ENCODE measurements at places on chromosomes 7 and 10. TPM values are rescaled to one million over a fixed set of nuclear protein-coding genes. Genes with fewer than 3 reads are reported as not detected.

- peak overlapping the region; percentile 87 for H3K4me3 ChIP-seq
- H3K4me1 ChIP-seq: peaks cover 68% of the 10 kb centered on the region
- peak overlapping the region; percentile 93 for H3K27ac ChIP-seq
- no peaks in the 10 kb centered on the region for H3K27me3 ChIP-seq
- H3K36me3 ChIP-seq: peaks cover 20% of the 10 kb centered on the region
- DNase-seq: peak; percentile 97
Measured at GRCh38 chr10:102114861-102115618, 5.1 kb downstream of the LDB1 start.

DNA sequence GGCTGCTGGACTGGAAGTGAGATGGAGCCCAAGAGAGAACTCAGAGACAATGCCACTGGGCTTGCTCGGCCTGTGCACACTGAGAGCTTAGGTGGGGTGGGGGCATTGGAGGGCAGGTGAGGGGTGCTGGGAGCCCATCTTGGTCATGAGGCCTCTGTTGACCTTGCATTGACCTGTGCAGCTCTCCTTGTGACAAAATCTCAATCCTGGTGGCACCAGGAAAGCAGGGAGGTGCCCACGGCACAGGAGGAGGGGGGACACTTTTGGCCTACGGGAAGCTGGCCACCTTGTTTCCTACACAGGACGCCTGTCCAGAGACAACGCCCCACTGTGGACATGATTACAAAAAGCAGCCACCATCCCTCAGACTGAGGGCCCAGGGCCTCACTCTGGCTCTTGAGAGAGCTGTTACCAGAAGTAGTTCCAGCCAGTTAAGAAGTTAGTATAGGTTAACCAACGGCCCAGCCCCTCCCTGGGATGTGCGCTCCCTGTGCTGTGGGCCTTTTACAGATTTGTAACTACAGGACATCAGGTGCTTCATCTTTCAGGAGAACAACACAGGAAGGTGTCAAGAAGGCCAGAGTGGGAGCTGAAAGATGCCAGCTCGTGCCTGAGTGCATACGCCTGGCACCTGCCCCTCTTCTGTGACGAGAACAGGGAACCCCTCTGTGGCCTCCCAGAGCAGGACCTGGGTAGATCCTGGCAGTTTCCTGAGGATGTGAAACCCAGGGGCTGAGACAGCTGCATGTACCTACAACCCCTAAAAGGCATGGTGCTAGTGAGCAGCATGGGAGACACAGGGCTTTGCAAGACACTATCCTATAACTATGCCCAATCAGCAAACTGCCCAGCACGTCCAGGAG is 10.3 kb downstream of the PKD1L1 start:
- no peak overlapping the region for H3K27ac ChIP-seq
- DNase-seq: no peak
- H3K4me3 ChIP-seq: no peak overlapping the region
- H3K36me3 ChIP-seq: no peaks in the 10 kb centered on the region
- no peaks in the 10 kb centered on the region for H3K27me3 ChIP-seq
- peaks cover 8% of the 10 kb centered on the region for H3K4me1 ChIP-seq

DNA sequence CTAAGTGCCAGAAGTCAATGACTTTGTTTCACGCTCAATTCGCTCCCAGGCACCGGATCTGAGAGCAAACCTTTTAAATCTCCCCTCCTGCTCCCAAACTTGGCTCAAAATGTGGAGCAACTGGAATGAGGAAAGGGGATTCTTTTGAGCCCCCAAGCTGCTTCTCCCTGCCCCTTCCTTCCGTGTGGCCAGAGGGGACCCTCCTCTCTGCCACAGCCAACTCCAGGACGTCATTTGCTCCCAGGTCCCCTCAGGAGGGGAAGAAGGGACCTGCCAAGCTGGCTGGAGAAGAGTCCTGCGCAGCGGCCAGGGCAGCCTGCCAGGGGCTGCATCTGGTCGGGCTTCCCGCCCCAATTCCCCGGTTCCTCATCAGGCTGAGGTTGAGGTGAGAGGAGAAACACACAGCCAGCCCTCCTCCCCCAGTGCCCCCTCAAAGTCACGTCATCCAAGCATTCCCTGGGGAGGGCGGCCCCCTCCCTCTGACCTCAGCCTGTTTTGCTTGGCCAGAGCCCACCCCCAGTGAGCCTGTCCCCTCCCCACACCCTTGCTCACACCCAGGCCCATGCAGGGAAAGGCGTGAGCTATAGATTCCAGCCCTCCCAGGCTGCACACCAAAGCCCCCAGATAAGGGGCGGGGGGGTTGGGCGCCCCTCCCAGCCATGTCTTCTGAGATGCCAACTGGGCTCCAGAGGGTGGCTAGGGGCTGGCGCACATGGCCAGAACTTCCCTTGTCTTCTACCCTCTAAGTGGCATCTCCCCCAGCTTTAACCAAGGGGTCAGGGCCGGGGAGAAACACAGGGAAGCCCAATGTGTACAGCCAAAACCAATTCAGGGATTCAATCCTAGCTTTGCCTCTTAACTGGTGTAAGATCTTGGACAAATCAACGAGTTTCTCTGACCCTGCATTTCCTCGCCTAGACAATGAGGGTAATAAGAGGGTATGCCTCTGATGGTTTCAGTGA is 35.0 kb downstream of the SH3PXD2A start:
- H3K27ac ChIP-seq: peak overlapping the region; percentile 80
- H3K4me1 ChIP-seq: peaks cover 56% of the 10 kb centered on the region
- no peak overlapping the region for H3K4me3 ChIP-seq
- no peaks in the 10 kb centered on the region for H3K27me3 ChIP-seq

DNA sequence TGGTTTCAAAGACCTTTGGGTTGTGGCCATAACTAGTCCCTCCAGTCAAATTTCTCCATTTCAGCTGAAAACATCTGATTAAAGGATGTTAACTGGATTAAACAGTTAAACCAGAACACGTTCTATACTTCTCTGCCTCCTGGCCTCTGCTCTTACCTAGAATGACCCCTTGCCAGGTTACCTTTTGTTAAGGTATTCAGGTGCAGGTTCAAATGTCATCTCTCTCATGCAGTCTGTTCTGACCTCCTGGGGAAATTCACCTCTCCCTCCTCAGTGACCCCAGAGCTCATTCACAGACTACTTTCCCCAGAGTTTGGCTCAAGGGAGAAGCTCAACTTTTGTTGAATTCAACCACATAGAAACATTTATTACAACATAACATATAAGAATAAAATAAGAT is 67.8 kb downstream of the RELN start:
- H3K4me1 ChIP-seq: no peaks in the 10 kb centered on the region
- no peaks in the 10 kb centered on the region for H3K27me3 ChIP-seq
- no peak overlapping the region for H3K4me3 ChIP-seq
- no peak for DNase-seq

DNA sequence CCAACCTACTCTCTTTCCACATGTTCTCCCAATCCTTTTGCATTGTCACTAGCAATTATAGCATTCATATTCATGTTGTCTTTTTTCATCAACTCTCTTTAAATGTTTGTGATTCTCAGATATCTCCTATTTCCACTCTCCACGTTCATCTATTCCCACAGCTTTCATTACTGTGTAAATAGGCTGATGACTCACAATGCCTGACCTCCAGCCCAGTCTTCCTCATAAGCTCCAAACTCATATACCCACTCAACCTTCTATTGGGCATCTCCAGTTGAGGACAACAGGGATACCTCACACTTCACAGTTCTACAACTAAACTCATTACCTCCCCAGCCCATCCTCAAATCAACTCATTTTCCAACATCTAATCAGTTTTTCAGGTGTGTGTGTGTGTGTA is 194.1 kb downstream of the DGKI start:
- H3K4me3 ChIP-seq: no peak overlapping the region
- no peaks in the 10 kb centered on the region for H3K27me3 ChIP-seq
- H3K27ac ChIP-seq: no peak overlapping the region
- H3K4me1 ChIP-seq: no peaks in the 10 kb centered on the region

DNA sequence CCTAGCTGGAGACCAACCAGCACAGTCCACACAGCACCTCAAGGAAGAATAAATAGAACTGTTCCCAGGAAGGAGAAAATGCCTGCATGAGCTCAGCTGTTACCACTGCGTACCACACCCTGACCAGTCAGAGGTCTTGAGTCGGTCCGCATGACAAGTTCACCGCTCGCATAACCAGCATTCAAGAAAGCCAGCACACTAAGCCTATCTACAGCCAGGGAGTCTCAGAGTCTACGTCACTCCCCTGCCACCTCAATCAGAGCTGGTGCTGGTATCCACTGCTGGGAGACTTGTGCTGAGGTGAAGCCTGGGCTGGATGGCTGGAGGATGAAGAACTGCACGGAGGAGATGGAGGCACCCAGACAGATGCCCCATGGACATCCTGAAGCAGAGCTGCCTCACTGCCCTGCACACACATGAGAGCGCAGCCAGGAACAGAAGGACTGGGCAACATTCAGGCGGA is 19.6 kb downstream of the AKR1C1 start:
- peaks cover 25% of the 10 kb centered on the region for H3K4me1 ChIP-seq
- H3K27ac ChIP-seq: no peak overlapping the region
- DNase-seq: peak; percentile 37
- no peaks in the 10 kb centered on the region for H3K36me3 ChIP-seq

- no peak overlapping the region for H3K27ac ChIP-seq
- H3K27me3 ChIP-seq: no peaks in the 10 kb centered on the region
- H3K4me3 ChIP-seq: no peak overlapping the region
- peaks cover 22% of the 10 kb centered on the region for H3K4me1 ChIP-seq
- peak; percentile 42 for DNase-seq
Measured at GRCh38 chr7:23968791-23969190, 258.8 kb downstream of the STK31 start.

GRCh38 chr7:46939089-46939488 is 642.8 kb downstream of the TNS3 start:
- no peak for DNase-seq
- no peak overlapping the region for H3K4me3 ChIP-seq
- no peak overlapping the region for H3K27ac ChIP-seq
- H3K27me3 ChIP-seq: no peaks in the 10 kb centered on the region
- H3K36me3 ChIP-seq: no peaks in the 10 kb centered on the region

- H3K27ac ChIP-seq: no peak overlapping the region
- H3K27me3 ChIP-seq: no peaks in the 10 kb centered on the region
- H3K4me3 ChIP-seq: no peak overlapping the region
- DNase-seq: no peak
- no peaks in the 10 kb centered on the region for H3K36me3 ChIP-seq
Measured at GRCh38 chr7:93812061-93812460, 78.5 kb downstream of the TFPI2 start.

GRCh38 chr7:35695473-35695850 is 527 bp upstream of the HERPUD2 start:
- peak overlapping the region; percentile 69 for H3K4me3 ChIP-seq
- no peak for DNase-seq
- H3K36me3 ChIP-seq: peaks cover 5% of the 10 kb centered on the region
- H3K27ac ChIP-seq: peak overlapping the region; percentile 79
- no peaks in the 10 kb centered on the region for H3K27me3 ChIP-seq
- peaks cover 30% of the 10 kb centered on the region for H3K4me1 ChIP-seq

GRCh38 chr10:61280303-61280702 is 172.9 kb downstream of the TMEM26 start:
- no peaks in the 10 kb centered on the region for H3K36me3 ChIP-seq
- H3K4me3 ChIP-seq: no peak overlapping the region
- DNase-seq: no peak
- no peaks in the 10 kb centered on the region for H3K4me1 ChIP-seq
- H3K27ac ChIP-seq: no peak overlapping the region

DNA sequence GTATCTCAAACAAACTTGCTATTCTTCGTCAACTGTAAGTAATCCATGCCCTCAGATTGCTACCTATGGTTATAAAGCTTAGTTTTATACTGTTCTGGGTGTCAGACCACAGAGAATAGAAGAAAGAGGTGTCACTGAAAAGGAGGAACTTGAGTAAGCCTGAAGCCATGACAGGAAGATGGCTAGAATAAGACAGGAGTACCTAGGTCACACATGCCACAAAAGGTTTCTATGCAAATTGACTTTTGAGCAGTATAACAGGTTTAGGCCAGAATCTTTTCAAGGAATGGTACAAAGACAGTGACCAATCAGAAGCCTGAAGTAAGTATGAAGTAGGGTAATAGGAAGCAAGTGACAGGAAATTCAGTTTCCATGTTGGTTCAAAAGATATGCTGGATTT is 23.5 kb downstream of the FBXW4 start:
- H3K36me3 ChIP-seq: peaks cover 64% of the 10 kb centered on the region
- no peak overlapping the region for H3K27ac ChIP-seq
- peaks cover 6% of the 10 kb centered on the region for H3K4me1 ChIP-seq

GRCh38 chr7:43584195-43584586 is 1.3 kb downstream of the STK17A start:
- peaks cover 4% of the 10 kb centered on the region for H3K27me3 ChIP-seq
- H3K36me3 ChIP-seq: no peaks in the 10 kb centered on the region
- DNase-seq: peak; percentile 53

DNA sequence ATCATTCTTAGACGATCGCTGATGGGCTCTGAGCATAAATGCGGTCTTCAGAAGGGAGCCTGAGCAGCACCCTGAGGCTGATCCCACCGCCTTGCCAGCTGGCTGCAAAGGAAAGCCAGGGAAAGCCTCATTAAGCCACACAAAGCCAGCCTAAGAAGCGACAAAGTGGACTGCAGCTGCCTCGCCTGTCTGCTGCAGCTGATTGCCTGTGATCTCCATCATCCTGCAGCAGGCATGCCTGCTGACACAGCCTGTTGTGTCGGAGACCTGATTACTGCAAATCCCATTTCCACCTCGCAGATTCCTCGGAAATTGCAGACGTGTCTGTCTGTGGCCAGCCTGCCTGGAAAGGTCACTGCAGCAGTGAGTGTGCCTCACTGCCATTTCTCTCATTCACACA is 1087.0 kb upstream of the AUTS2 start:
- H3K27me3 ChIP-seq: peaks cover 19% of the 10 kb centered on the region
- peaks cover 7% of the 10 kb centered on the region for H3K4me1 ChIP-seq
- peak; percentile 49 for DNase-seq
- H3K36me3 ChIP-seq: no peaks in the 10 kb centered on the region
- no peak overlapping the region for H3K27ac ChIP-seq

GRCh38 chr7:41709621-41710020 is 6.7 kb upstream of the INHBA start:
- H3K27me3 ChIP-seq: peaks cover 7% of the 10 kb centered on the region
- no peak for DNase-seq
- no peak overlapping the region for H3K4me3 ChIP-seq
- H3K27ac ChIP-seq: no peak overlapping the region

- H3K36me3 ChIP-seq: no peaks in the 10 kb centered on the region
- no peak within 1 kb of the TSS for H3K4me3 ChIP-seq
- no peaks in the 10 kb centered on the region for H3K4me1 ChIP-seq
- H3K27me3 ChIP-seq: peaks cover 2% of the 10 kb centered on the region
Measured at GRCh38 chr10:14774797-14775196, at the start of gene FAM107B. Gene FAM107B (minus strand): TSS chr10:14774897. CDS start chr10:14774663, 234 bp downstream.

Gene MRLN
- polyA plus RNA-seq: 141 TPM

Gene SMC3
- 45.4 TPM for polyA plus RNA-seq

Gene ZNF680
- polyA plus RNA-seq: 9.3 TPM

Gene CTTNBP2
- 4.3 TPM for polyA plus RNA-seq

Gene NPTX2
- 9.5 TPM for polyA plus RNA-seq

Gene SAMD9
- 3.2 TPM for polyA plus RNA-seq

Gene MSMB
- polyA plus RNA-seq: not detected

Gene NYAP1
- polyA plus RNA-seq: 2.5 TPM

Gene PNLIPRP3
- polyA plus RNA-seq: not detected

Gene OR2A42
- 0.52 TPM for polyA plus RNA-seq

Gene ZNF273
- polyA plus RNA-seq: 6.4 TPM

Gene LRRC17
- polyA plus RNA-seq: 61.4 TPM

Gene INHBA
- 3.9 TPM for polyA plus RNA-seq

Gene THSD7A
- polyA plus RNA-seq: 4.9 TPM

Gene MYPN
- polyA plus RNA-seq: 49.1 TPM
